ENCODE measurements at places on chromosomes 13 and 19.

- DNase-seq: no peak
Measured at GRCh38 chr13:57634839-57635165, 3.3 kb downstream of the PCDH17 start.

GRCh38 chr19:11705474-11705873, 33.3 kb downstream of the ZNF823 start:
- DNase-seq: no peak

- peak; percentile 90 for DNase-seq
Measured at GRCh38 chr19:12793290-12794195, 2.3 kb downstream of the JUNB start.

DNA sequence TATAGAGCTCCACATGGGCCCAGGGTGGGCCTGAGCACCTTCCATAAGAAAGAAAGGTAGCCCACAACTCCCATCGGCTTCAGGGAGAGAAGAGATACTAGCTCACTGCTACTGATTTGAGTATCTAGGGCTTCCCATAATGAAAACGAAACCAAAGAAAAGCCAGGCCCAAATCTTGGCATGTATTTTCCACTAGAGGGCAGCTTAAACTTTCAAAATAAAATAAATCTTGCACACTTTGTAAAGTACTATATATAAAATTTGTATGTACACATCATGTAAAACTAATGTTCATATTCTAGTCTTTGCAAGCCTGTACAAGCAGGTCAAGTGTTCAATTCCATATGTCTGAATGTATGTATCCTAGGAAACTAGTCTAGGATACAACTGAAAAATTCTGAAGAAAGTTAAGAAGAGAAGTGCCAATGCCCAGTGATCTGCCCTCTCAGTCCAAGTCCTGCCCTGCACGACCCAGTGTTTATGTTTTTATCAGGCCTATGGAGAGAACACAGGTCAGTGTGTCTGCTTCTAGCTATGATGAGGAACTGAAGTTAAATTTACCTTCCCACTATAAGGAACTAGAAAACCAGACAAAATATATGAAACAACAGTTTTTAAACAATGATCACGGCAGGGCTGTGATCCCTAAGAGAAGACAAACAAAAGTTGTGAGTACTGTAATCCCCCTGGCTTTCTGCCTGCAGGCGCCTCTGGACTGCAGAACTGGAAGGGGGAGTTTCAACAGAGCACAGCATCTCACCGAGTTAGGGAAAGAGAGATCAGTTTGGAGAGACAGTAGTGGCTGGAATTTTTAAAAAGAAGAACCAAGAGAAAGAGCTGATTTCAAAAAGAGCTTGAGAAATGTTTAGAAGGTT, 475.7 kb downstream of the UQCRFS1 start:
- DNase-seq: no peak
